NAMALWA (cell line): ENCODE measurements at places on chromosomes 11 and 22.

DNA sequence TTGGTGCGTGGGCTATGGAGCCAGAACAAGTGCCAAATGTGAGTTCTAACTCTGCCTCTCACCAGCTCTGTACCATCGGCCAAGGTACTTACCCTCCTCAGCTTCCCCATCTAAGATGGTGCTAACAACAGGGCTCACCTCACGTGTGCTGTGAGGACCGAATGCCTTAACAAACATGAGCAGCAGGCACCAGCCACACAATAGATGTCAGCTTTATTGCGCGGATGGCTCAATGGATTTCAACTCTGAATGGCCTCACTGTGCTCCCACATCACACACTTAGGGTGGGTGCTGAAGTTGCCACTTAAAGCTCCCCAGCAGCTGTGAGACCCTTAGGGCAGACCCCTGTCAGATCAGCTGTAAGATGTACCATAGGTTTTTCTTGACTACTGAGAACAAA is 24.1 kb downstream of the RELT start:
- peak; percentile 16 for DNase-seq

- no peak for DNase-seq
Measured at GRCh38 chr11:13577881-13578280, 82.1 kb upstream of the PTH start.

- no peak for DNase-seq
Measured at GRCh38 chr22:28505416-28506149, 174.1 kb downstream of the TTC28 start.

DNA sequence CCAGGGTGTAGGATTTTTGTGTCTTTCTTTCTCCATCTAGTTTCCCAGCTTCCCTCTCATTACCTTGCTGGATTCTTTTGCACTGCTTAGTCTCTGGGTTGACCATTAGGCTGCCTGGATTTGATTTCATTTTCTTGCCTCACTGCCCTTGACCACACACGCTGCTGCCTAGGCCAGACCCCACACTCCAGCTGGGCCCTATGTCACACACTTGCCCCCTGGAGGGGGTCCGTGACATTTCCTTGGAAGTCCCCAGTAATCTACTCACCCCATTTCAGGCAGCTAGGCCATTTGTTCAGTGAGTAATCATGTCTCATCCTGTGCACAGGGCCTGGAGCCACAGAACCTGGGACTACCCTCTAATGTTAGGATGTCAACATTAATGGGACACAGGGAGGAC is 81.9 kb upstream of the SPON1 start:
- no peak for DNase-seq

- DNase-seq: no peak
Measured at GRCh38 chr11:61659413-61660196, 20.6 kb upstream of the DAGLA start.
